ENCODE measurements at places on chromosomes 2 and 18.

GRCh38 chr2:7845332-7845731, 836.5 kb upstream of the ID2 start:
- no peak for DNase-seq

- no peak for DNase-seq
These were observed 134.0 kb upstream of the SERTAD2 start for GRCh38 chr2:64787698-64788097.

- DNase-seq = no peak
These were observed 2182.7 kb upstream of the PIK3C3 start for GRCh38 chr18:39772155-39772919.

GRCh38 chr2:219665926-219666325, 38.5 kb downstream of the SLC4A3 start:
- DNase-seq = no peak

GRCh38 chr2:643334-643733, 33.9 kb downstream of the TMEM18 start:
- DNase-seq = no peak

Measured in stimulated activated naive CD4-positive, alpha-beta T cell (primary cell).